ENCODE measurements at places on chromosomes 16 and 17.

DNA sequence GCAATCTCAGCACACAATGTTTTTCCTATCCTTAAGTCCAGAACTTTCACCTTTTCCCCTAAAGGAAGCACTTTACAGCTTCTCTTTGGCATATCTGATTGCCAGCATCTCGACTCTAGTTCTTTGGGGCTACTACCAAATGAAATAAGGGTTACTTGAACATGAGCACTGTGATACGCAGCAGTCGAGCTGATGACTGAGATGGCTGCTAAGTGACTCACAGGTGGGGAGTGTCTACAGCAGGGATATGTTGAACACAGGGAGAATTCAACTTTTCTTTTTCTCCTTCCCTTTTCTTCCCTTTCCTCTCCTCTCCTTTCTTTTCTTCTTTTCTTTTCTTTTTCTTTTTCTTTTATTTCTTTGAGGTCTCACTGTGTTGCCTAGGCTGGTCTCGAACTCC, 334.8 kb downstream of the MAF start:
- no peak for DNase-seq

- DNase-seq: no peak
These were observed 140.9 kb downstream of the KCNJ2 start for GRCh38 chr17:70310221-70310672.

- no peak for DNase-seq
These were observed 151.9 kb downstream of the MSI2 start for GRCh38 chr17:57408071-57408811.

DNA sequence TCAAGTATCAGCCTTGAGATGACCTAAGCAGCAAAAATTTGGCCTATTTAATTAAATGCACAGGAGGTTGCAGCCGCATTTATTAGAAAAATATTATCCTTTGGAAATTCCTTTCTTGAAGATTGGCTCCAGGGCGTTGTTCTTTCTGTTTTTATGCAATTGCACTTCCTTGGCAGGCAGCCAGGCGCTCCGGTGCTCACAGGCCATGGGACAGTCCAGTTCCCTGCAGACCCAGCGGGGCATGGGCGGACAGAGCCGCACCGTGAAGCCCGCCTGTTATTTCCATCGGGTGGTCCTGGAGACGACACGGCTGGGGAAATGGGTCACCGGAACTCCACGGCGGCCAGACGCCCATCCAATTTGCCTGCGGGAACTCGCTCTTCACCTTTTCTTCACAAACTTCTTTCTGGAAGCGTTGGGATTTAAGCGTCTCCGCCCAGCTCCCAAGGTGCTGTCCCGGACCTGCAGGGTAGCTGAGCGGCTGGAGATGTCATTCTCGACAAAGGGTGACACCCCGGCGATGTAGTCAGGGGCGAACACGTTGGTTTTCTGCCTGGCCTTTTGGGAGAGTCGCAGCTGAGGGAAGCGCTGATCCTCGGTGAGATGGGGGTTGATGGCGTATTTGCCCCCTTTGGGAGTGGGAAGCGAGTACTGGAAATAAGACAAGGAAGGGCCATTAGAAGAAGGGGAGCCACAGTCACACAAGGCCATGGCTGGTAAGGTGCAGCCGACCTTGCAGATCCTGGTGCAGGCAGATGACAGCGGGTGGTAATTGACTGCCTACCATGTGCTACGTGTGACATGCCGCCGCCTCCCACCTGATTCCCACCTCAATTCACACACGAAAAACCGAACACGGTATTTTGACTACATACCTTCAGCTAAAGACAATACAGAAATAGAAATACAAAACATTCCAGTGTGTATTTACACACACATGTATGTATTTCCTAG, 12.5 kb downstream of the NOB1 start:
- no peak for DNase-seq

GRCh38 chr17:43314611-43315011, 80.8 kb upstream of the RNU2-1 start:
- DNase-seq: no peak

DNA sequence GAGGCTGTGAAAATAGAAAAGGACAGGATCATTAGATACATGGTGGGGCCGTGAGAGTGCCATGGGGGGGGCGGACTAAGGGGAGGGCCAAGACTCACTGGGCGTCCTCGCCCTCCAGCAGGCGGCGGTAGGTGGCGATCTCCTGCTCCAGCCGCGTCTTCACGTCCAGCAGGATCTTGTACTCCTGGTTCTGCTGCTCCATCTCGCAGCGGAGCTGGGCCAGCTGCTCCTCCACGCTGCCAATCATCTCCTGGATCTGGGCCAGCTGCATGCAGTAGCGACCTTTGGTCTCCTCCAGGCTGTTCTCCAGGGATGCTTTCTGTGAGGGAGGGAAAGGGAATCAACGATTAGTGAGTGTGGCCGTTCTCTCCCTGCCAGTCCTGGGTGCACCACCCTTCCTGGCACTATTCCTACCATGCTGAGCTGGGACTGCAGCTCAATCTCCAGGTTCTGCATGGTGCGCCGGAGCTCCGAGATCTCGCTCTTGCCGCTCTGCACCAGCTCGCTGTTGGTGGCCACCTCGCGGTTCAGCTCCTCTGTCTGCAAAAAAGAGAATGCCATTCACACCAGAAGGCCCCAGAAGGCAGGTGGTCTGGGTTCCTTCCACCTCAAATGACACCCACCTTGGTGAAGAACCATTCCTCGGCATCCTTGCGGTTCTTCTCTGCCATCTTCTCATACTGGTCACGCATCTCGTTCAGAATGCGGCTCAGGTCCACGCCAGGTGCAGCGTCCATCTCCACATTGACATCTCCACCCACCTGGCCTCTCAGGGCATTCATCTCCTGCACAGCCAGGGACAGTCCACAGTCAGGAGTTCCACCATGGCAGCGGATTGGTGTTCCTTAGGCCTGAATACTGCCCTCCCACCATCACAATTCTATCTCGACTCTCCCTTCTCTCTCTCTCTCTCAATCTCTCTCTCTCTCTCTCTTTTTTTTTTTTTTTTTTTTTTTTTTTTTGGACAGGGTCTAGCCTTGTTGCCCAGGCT, 3.3 kb downstream of the KRT14 start:
- no peak for DNase-seq

- DNase-seq: no peak
These were observed 190.3 kb upstream of the ANKFN1 start for GRCh38 chr17:55962951-55963401.

GRCh38 chr16:505479-506245, 21.9 kb upstream of the CAPN15 start:
- DNase-seq: no peak

DNA sequence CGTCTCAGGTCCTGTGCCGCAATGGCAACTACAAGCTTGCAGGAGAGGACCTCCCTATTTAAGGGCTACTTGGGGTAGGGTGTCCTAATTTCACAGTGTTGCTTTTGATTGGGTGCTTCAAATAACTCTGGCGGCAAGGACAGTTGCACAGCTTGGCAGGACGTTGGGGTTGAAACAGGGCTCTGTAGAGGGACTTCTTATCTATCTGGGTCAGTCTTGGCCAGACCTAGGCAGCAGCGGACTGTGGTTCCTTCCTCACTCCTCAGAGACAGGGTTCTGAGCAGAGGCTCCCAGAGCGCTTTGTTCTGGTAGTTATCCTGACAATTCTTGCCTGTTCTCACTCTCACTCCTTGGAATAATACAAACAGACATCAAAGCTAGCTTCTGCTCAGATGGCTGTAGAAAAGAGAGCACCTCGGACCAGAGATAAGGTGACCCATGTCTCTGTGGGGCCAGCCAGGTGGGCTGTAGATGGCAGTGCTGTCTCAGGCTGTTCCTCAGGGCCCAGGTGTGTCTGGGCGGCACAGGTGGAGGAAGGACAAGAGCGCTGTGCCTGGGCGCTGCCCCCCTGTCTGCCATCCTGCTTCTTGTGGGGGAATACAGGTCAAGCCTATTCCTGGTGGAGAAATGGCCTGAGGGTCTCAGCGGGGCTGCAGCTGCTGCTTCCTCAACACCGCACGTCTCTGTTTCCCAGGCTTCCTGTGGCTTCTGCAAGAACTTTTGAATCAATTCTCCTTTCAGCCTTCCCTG, 61.0 kb downstream of the PLD6 start:
- no peak for DNase-seq

- DNase-seq: no peak
These were observed 37.7 kb upstream of the ABCA6 start for GRCh38 chr17:69179227-69179952.

GRCh38 chr16:74070237-74070636, 226.4 kb upstream of the PSMD7 start:
- no peak for DNase-seq

- DNase-seq: no peak
These were observed 30.6 kb upstream of the MAP3K14 start for GRCh38 chr17:45347444-45347843.

DNA sequence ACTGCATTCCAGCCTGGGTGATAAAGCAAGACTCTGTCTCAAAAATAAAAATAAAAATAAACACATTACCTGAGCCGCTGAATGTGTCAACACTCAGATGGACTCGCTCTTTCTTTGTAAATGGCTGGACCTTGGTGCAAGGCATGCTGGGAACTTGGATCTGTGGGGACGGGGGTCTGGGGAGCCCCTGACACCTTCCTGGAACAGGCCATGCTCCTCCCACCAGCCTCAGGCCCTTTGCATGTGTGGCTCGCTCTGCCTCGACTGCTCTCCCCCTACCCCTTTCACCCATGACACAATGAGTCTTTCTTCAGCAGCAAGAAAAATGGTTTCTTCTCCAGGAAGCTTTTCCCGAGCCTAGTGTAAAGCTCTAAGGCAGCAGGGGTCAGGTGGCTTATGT, 94.0 kb upstream of the CDH5 start:
- no peak for DNase-seq

DNA sequence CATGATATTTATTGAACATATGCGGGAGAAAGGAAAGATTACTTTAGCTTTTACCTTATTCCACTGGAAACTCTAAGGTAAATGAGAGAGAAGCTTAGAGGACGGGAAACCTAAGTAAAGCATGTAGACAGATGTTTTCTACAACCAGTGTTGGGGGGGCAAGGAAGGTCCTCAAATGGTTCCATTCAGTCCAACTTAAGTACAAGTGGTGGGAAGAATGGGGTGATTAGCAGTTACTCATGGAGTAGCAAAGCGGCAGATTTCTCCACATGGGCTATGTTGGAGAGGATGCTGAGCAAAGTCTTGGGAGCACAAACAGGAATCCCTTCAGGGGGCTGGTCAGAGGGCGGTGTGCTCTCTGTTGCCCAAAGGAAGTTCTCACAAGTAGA, 78.6 kb downstream of the YPEL2 start:
- DNase-seq: no peak

GRCh38 chr16:21156767-21157467, 1.6 kb upstream of the LDAF1 start:
- DNase-seq: no peak

Data from activated CD8-positive, alpha-beta memory T cell treated with anti-CD3 and anti-CD28 coated beads for 48 hours (primary cell).